ENCODE measurements at places on chromosomes 4 and X.

- no peak for DNase-seq
These were observed 276.4 kb downstream of the IL15 start for GRCh38 chr4:141912831-141913230.

- DNase-seq = no peak
These were observed 5.6 kb upstream of the STPG2 start for GRCh38 chr4:98148856-98149255.

DNA sequence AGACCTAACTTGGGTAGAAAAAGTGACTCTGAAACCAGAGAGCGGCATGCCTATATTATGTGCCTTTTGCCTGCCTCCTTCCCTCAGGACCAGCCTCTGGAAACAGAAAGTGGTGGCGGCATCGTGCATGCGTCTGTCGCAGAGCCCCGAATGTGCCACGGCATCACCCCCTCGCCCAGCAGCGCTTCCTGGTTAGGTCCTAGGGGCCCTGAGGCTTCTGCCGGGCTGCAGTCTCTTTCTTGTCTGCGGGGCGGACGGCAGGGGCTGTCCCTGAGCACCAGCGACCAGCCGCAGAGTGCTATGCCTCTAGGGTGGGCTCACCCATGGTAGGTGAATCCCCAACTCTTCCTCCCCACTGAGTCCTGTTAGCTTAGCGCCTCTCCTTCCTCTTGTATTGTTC lies 68.7 kb downstream of the VSIG4 start:
- DNase-seq = no peak

GRCh38 chrX:119288890-119289393 lies 52.9 kb downstream of the PGRMC1 start:
- DNase-seq = no peak

DNA sequence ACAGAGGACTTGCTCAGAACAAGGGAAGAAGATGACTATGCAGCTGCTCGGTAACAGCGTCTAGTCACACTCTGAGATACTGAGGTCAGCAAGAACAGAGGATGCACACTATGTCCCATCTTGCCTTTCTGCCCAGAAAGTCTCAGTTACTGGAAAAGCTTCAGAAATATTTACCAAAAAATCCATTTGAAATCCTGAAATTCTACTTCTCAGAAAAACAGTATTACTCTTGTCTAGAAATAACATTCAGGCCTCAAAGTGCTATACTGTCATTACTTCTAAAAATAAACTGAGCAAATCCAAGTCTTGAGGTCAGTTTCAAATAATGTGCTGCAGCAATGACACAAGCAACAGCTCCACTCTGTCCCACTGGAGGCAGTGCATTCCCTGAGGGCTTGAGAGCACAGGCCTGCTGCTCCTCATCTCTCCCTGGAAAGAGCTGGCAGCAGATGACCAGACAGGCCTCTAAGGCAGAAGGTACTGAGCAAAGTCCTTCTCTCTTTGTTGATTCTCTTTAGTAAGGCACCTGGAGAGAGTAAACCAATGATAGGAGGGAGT lies 76.9 kb downstream of the CAMK2D start:
- peak; percentile 72 for DNase-seq

DNA sequence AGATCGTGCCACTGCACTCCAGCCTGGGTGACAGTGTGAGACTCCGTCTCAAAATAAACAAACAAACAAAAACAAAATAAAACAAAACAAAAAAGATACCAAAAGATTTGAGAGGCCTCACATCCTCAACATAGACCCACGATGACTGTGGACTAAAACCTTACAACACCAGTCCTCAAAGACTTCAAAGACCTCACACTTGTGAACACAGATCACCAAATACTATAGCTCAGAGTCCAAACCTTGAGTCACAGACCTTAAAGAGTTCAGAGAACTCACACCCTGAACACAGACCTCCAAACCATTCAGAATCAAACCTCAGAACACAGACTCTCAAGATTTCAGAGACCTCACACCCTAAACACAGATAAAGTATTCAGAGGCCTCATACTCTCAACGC lies 12.7 kb upstream of the PAGE4 start:
- no peak for DNase-seq

DNA sequence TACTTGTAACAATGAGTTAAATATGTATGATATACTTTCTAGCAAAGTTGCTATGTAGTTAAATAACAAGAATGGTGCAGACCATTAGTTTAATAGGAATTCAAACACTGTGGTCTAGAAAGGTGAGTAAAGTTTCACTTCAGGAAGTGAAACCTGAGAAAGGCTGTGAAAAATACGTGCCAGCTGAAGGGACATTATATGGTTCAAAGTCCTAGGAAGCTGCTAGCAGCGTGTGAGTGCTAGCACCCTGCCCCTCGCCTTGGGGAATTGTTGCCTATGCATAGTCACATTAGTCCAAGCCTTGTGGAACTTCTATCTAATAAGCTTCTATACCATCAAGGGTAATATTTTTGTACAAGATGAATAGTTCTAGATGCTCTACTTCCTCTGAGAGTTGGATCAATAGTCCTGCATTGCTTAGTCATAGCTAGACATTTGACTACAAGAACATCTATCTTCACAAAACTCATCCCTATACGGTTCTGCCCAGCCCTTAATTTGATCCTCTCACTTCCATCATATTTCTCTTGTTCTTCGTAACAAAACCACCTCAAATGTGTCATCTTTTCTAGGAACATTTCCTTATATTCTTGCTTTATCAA lies 45.8 kb upstream of the ARSJ start:
- DNase-seq = no peak

DNA sequence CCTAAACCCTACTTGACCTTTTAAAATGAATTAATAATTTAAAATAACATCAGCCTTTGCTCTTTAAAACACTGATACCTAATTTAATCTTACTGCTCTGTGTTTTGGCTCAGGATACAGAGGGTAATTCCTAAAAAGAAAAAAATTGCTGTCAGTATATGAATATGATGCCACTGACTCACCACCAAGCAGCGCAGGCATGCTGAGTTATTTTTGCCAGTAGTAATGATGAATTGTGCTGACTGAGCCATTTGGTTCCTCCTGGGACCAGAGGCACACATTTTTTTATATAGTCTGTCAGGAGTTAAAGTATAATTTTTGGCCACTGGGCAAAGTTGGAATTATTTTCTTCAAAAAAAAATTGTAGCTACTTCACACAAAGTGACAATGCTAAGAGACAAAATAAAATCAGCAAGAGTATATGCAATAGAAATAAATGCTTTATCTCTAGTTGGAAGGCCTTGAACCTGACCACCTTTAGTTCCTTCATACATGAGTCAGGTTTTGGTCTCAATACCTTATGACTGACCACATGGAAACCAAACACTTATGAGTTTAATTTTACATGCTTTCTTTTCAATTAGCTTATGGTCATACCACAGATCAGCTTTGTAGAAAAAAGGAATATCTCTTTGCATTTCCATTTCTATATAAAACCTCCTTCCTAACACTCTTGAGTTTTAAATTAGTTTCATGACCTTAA lies 115.1 kb downstream of the PPP3CA start:
- DNase-seq = peak; percentile 65

DNA sequence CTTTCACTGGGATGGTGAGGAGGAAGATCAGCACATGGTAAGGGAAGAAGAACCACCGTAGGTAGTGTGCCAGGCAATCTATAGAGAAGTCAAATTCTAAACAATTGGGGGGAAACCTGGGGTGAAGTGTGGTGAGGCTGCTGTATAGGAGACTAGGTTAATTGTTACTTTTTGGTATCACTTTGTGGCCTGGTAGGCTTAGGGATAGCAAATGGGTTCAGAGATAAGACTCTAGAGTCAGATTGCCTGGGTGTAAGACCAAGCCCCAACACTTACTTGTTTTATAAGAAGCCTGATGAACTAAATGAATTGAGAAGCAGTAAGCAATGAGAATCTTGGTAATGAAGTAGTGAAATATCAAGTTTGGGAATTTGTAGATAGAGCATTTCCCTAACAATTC lies 8.7 kb downstream of the SMAD1 start:
- DNase-seq = no peak

DNA sequence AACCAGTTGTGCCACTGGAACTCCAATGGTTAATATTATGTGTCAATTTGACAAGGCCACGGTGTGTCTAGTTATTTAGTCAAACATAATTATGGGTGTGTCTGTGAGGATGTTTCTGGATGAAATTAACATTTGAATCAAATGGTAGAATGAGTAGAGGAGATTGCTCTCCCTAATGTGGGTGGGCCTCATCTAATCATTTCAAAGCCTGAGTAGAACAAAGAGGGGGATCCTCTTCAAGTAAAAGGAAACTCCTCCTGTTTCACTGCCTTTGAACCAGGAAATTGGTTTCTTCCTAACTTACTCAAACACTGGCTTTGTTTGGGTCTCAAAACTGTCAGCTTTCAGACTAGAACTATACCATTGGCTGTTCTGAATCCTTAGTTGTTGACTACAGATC lies 1692.1 kb downstream of the PCDH19 start:
- DNase-seq = no peak

DNA sequence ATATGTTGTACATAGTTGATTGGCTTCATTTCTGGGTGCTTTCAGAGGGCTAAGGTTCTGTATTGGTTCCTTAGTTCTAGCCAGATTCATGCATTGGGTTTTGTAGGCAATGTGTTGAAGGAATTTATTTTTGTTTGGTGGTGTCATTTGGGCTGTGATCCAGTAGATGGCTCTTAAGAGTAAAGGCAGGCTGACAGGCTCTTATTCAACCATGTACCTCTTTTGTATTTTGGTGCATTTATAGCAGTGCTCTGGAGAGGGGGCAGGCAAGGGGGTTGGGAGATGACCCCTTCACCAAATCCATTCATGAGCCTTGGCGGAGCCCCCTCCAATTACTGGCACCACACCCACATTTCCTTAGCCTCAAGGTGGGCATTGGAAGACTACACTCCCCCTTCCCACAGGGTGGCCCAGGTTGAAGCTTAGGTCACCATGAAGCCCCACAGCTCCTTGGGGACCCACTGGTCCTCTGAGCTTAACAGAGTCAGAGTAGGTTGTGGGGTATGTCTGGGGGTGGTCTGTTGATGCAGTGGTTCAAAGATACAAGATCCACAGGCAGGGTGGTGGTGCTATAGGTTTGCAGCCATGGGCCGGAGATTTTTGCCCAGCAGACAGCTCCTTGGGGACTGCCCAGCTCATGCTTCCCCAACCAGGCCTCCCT lies 143.0 kb upstream of the GNPDA2 start:
- no peak for DNase-seq

GRCh38 chrX:125203737-125204578 lies 115.7 kb upstream of the TEX13C start:
- DNase-seq = peak; percentile 18

DNA sequence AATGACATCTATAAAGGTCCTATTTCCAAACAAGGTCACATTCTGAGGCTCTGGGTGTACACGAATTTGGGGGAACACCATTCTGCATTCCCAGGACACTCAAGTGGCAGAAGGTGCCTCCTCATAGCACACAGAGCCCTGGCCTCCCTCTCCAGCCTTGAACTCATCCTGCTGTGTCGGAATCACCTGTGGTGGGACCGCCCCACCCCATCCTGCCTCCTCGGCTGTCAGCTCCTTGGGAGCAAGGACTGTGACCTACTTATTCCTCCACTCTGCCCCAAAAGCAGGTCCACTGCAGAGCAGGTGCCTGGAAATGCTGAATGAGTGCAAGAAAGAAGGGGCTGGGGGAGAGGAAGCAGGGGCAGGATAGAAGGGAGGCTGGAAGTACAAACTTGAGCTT lies 33.5 kb downstream of the HTRA3 start:
- DNase-seq = no peak

GRCh38 chrX:30570505-30570904 lies 7.1 kb downstream of the TASL start:
- no peak for DNase-seq

DNA sequence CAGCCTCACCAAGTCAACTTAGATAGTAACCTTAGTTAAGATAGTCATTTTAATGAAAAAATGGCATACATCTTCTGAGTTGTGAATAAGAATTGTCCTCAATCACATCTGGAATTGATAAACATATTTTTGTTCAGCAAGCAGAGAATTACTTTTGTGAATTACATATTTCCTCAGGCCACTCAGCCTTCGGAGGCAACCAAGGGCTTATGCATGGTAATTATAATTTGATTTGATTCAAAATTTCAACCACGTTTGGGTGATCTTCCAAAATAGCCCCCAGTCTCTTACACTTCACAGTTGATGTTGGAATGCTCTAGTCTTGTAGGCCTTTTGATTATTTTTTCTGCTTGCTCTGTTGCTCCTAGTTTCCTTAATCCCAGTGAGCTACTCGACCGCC lies 63.4 kb downstream of the GALNTL6 start:
- DNase-seq = no peak

- DNase-seq = no peak
These were observed 121.7 kb upstream of the CXXC4 start for GRCh38 chr4:104616401-104616820.

GRCh38 chrX:9745417-9746115 lies 20.1 kb downstream of the GPR143 start:
- DNase-seq = peak; percentile 12

DNA sequence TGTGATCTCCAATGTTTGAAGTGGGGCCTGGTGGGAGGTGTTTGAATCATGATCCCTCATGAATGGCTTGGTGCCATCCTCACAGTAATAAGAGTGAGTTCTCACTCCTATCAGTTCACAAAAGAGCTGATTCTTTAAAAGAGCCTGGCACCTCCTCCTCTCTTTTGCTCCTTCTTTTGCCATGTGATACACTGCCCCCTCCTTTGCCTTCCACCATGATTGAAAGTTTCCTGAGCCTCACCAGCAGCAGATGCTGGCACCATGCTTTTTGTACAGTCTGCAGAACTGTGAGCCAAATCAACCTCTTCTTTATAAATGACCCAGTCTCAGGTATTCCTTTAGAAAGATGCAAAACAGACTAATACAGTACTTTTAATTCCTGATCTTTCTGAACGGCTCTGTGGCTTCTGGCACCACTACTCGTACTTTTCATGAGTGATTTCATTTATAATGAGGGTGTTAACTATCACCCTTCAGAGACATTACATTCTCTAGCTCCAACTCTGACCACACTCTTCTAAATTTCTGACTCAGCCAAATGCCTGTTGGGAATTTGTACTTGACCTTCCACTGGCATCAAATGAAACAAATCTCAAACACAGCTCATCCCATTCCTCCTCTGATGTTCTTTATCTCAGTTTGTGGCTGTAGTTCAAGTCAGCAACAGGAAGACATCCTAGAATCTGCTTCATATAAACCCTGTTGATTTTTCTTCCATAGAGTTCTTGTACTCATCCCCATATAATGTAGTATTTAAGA lies 4.2 kb downstream of the UFSP2 start:
- no peak for DNase-seq

- no peak for DNase-seq
These were observed 317.5 kb upstream of the GRIA3 start for GRCh38 chrX:122866532-122866931.

DNA sequence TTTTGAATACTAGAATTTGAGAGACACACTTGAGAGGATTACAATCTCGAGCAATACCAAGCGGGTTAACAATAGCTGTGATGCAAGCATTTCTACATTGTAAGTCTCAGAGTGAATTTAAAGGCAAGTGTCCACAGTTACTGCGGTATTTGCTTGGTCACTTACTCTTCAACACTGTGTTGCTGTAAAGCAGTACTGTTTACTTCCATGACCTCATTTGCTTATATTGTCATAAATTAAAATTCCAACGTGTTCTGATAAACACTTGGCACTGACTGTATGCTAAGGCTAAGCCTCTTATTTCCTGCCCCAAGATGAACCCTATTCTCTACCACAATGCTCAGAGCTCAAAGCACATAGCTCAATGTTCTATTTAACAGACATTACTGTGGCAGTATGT lies 11.1 kb downstream of the EXOC1L start:
- no peak for DNase-seq

All from activated CD4-positive, alpha-beta memory T cell treated with anti-CD3 and anti-CD28 coated beads for 36 hours (primary cell).